ENCODE measurements at places on chromosomes 2 and 18.

DNA sequence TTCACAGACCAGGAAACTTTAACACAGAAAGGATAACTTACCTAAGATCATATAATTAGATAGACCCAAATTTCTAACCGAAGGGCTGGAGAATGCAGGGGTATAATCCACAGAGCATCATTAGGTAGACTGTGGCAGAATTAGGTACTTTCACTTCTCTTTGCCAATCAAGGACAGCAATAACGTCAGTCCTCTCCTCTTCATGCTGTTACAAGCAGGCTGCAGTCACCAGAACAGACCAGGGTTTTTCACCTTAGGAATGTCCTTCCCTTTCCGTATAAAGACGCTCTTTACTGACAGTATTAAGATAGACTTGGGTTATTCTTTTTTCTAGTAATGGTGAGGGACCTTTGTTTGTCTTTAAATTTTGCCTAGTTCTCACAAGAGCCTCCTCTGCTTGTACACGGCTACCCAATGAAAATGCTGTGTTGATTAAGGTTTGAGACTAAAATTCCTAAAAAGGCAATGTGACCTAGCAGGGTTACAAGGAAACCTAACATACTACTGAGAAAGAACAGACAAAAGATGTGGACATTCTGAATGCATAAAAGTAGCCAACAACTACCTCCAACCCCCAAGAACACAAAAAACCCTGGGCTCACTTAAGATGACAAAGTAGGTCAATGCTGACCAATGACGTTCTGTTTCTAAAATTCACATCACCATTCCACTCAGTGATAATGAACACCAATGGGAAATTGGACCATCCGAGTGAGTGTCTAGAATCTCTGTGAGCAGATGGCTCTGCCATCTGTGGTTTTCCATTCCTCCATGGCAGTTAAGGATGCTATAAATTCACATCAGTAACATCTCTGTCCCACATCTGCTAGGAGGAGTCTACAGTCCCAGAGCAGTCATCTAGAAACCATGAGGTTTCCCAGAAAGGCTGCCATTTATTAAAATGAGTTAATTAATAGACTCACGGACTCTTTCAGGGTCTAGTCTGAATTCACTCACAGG is 2.1 kb downstream of the PDIA6 start:
- DNase-seq: no peak

DNA sequence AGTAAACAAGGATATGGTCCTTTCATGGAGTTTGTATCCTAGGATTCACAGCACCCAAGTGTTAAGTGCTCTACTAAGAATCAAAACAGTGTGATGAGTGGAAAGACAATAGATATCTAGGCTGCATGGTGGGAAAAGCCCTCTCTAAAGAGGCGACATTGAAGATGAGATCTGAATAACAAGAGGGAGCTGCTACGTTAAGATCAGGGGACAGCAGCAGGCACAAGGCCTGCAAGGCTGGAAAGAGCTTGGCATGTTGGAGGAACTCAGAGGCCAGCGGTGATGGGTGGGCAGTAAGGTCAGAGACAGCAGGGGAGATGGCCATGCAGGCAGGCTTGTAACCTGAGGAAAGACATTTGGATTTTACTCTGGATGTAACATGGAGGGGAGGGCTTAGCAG is 177.5 kb downstream of the GFPT1 start:
- DNase-seq: no peak

GRCh38 chr2:97914691-97915213 is 81.0 kb downstream of the TMEM131 start:
- DNase-seq: no peak

DNA sequence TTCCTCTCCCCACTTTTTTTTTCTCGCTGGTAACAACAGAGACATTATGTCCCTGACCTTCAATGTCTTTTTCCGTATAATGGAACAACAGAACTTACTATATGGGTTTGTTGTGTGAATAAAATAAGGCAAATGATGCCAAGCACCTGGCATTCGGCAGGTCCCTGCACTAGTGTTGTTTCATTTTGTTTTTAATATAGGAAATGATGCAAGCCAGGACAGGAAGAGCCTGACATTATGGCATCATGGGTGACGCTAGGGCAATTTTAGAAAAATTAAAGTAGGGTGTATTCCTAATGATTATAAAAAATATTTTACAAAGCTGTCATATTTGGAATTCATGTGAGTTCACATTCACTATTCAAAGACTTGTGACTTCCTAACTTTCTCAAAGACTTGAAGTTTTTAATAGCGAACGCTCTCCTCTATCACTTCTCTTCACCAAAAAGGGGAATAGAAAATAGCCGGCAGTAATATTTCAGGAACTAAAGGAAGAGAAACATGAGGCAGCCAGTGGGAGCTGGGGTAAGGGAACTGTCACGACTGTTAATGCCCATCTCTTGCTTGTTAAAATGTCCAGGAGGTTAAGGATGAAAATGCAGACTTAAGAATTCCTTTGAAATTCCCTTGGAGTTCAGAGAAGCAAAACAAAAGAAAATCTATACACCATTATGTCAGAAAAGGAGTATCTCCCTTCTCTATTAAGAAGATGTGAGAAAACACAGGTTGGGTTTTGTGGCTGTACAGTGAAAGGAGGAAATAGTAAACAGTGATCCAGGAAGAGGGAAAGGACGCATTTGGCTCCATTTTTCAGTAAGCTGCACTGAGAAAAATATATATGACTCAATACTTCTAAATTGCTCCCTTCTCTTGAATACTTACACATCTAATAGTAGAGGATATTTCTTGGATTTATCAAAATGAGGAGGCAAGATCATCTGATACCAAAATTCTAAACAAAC is 60.2 kb downstream of the DPP4 start:
- DNase-seq: no peak

GRCh38 chr2:84874381-84875212 is 6.3 kb downstream of the TRABD2A start:
- no peak for DNase-seq

DNA sequence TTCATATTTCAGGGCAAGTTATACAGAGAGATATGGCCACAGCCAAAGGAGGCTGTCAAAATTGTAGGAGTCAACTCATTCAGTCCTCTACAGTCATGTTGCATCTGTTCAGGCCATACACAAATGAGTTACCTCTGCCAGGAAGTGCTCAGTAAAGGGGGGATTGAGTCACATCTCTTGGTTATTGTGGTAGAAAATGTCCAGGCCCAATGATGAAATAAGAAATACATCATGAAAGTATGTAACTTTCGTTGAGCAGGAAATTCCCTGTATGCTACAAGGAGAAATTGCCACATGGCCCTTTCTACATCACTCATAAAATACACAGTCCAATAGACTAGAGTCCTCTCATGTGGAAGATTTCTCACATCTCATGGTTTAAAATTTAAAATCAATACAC is 103.9 kb upstream of the COL3A1 start:
- DNase-seq: no peak

- DNase-seq: no peak
Measured at GRCh38 chr18:23356915-23357601, 96.0 kb upstream of the RIOK3 start.
